ENCODE measurements at places on chromosomes 4 and X.

DNA sequence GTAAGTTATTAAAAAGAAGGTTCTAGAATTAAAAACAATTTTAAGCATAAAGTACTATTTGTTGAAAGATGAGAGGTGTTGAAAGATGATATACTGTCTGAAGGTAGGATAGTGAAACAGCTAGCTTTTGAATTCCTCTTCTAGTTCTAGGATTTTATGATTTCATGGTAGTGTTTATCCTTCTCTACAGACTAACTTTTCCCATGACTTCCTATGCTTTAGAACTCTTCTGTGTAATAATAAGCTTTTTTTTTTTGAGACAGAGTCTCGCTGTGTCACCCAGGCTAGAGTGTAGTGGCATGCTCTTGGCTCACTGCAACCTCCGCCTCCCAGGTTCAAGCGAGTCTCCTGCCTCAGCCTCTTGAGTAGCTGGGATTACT lies 96.0 kb upstream of the NUDT6 start:
- no peak for DNase-seq

DNA sequence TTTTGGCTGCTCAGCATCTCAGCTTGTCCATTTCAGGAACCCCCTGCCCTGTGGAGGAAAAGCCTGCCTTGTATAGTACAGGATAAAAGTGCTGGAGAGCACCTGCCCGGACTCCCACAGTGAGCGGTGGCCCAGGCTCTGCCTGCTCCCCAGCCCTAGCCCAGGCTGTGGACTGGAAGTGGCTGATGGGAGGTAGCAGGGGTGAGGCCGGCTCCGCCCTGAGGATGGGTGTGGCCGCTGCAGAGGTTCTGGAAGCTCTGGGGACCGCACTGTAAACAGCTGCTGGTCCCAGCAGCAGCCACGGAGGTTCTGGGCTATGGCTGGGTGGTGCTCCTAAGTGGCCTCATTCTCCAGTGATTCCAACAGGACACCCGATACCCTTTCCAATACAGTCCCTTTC lies 56.6 kb upstream of the HELT start:
- DNase-seq: no peak

DNA sequence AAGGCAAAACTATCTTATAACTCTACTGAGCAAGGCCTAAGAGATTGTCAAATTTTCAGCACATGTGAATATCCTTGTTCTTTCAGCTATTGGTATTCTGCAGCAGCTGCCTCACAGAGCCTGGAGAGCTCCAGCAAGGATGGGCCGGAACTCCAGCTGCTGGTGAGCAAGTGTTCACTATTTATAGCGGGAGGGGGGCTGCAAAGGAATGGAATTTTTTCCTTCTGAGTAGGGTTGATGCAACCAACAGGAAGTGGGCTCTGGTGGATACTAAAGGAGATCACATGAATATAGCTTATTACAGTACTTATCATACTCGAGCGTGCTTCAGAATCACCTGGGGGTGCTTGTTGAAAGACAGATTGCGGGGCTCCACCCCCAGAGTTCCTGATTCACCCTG lies 20.2 kb upstream of the SETD7 start:
- no peak for DNase-seq

DNA sequence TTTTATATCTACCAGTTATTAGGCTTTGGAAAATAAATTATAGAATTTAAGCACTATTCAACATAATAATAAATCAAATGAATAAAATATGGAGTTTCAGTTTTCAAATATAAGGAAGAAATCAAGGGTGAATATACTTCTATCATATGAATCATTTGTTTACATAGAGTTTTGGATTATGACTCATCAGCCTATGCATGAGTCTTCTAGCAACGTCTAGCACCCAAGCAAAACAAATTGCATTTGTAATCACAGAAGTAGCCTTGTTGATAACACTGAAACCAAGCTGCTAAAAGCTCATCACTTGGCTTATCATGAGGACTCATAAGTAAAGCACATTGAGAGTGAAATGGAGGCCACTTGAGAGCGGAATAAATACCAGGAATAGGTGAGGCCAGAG lies 434.6 kb downstream of the PCDH11X start:
- no peak for DNase-seq

- peak; percentile 24 for DNase-seq
Observed at GRCh38 chr4:93731456-93731855, 97.1 kb upstream of the ATOH1 start.

DNA sequence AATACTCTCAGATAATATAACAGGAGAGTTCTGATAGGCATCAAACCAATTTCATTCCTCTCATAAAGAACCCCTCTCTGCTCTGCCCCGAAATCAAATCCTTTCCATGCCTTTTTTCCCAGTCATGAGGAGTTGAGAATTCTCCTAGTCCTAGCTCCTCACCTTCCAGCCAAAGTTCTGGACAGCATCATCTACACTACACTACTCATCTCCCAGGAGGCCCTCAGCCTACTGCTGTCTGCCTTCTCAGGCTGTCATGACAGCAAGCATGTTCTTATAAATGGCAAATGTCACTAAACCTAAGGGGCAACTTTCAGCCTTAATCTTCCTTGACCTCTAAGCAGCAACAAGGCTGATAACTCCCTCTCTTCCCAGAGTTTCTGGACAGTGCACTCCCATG lies 26.6 kb downstream of the MAPK10 start:
- no peak for DNase-seq
